Amniotic stem cell (primary cell): ENCODE measurements at places on chromosomes 1 and 21.

DNA sequence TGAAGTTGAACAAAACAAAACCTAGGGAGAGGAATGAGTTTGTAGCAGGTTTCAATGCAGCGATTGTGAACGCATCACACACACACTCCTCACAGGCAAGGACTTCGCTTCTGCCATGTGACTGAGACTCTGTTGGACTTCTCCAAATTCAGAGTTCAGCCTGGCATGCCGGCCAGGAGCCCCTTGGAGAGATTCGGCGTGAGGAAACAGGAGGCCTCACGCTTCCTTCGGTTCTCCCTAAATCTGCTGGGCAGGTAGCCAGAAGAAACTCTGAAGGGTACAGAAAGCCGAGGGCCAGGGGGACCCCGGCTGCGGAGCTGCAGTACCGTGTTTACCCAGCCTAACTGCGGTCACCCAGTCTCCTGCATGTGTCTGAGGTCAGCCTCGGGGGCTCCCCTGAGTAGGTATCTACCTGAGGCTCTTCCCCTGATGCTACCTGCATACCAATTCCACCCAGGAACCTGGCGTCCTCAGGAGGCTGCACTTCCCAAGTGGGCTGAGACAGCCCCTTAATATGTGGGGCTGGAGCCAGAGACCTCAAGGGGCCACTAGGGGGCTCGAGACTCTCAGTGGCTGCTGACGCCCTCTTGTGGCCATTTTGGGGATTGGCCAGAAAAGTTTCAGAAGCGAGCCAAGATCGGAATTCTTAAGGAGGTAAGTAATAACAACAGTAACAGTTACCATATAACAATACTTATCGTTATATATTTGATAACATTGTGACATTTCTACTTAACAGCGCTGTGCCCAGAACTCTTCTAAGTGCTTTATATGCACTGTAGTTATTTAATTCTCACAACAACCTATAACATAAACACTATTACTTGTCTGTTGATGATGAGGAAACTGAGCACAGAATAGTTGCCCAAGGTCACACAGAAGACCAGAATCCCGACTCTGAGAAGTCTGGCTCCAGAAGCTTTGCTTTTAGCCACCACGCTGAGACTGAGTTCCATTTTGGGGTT is 2.7 kb upstream of the ANXA9 start:
- peak; percentile 71 for DNase-seq

- no peak for DNase-seq
These were observed 31.9 kb upstream of the TACSTD2 start for GRCh38 chr1:58608945-58609344.

DNA sequence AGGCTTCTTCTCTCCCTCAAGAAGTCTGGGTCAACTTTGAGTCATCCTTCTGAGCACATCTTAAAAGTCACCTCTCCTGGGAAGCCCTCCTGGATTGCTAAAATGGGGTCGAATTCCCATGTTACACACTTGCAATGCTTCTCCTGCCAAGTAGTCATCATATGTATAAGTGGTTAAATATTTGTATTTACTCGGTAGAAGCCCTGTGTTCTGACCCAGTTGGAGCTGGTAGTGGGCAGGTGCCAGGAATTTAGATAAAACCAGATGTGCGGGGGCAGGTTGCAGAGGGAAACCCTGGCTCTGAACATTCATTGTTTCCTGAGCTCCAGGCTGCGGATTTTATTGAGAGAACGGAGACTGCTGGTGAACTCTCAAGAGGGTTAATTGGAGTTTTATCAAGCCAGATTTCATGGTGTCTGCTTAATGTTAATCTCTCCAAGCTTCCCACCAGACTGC is 52.8 kb upstream of the RPL11 start:
- no peak for DNase-seq

- DNase-seq, result no peak
These were observed 371.8 kb downstream of the PBX1 start for GRCh38 chr1:164930833-164931232.

- DNase-seq, result no peak
These were observed 11.2 kb upstream of the TTLL7 start for GRCh38 chr1:84010136-84010535.

- DNase-seq, result no peak
These were observed 323.0 kb upstream of the PLD5 start for GRCh38 chr1:242847390-242847993.

DNA sequence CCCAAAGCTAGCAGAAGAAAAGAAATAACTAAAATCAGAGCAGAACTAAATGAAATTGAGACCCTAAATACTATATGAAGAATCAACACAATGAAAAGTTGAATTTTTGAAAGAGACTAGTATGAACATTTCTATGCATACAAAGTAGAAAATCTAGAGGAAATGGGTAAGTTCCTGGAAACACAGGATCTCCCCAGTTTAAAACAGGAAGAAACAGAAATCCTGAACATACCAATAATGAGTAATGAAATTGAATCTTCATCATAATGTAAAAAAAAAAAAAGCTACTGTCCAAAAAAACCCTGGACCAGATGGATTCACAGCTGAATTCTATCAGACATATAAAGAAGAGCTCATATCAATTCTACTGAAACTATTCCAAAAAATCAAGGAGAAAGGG is 233.5 kb downstream of the PLPP3 start:
- DNase-seq, result no peak
